ENCODE measurements at places on chromosomes 4 and X.

GRCh38 chrX:140440876-140441275, 64.0 kb downstream of the SOX3 start:
- DNase-seq, result no peak

DNA sequence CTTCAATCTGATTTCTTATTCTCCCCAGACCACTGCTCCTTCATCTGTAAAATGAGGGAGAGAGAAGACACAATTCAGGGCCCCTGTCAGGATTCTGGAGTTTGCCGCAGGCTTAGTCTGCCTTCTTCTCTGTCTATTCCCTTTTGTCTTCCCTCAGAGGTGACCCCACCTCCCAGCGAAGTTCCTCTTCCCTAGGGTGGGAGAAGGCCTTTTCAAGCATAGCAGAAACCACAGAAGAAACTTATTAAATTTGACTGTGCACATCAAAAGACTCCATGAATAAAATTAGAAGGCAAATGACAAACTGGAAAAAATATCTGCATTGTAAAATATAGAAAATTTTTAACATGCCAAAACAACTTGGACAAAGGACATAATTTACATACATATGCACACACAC, 148.8 kb downstream of the HNRNPD start:
- no peak for DNase-seq

GRCh38 chr4:85728464-85728863, 253.5 kb downstream of the ARHGAP24 start:
- DNase-seq, result no peak

DNA sequence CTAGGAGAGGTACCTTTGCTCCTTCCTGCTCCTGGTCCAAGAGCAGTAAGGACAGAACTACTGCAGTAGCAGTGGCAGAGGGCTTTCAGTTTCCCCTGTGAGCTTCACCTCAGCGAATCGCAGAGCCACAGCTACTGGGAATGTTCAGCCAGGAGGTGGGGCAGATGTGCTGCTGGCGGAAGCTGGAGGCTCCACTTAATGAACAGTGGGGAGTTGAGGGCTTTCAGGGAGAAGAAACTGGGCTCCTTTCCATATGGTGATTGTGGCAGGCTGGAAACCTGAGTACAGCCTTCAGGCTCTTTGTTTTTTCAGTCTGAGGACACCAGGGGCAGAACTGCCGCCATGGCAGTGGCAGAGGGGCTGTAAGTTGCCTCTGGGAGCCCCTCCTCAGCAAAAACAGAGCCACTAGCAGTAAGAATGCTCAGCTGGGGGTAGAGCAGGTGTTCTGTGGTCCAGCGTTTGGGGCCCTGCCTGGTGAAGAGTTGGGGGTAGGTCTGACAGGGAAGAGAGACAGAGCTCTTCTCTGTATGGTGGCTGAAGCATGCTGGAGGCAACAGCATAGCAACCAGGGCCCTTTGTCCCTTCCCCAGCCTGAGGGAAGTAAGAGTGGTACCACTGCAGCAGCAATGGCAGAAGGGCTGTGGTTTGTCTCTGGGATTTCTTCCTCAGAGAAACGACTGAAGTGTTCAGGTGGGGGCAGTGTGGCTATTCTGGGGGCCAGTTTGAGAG, 106.0 kb upstream of the GRXCR1 start:
- DNase-seq, result no peak

- DNase-seq, result no peak
Measured at GRCh38 chr4:185396724-185397385, at the start of gene ANKRD37. Gene ANKRD37, plus strand, starts transcription at chr4:185396841. Its CDS starts 83 bp downstream, at chr4:185396924.

GRCh38 chr4:80611678-80611979, 276.1 kb downstream of the CFAP299 start:
- no peak for DNase-seq

GRCh38 chr4:159395693-159396092, 292.8 kb downstream of the RAPGEF2 start:
- no peak for DNase-seq

- no peak for DNase-seq
Measured at GRCh38 chr4:97593248-97593647, 550.0 kb downstream of the STPG2 start.

- no peak for DNase-seq
Measured at GRCh38 chrX:38336538-38337240, 9.4 kb upstream of the RPGR start.

- DNase-seq, result no peak
Measured at GRCh38 chr4:156634612-156635011, 337.0 kb downstream of the PDGFC start.

- no peak for DNase-seq
Measured at GRCh38 chr4:121927948-121928347, 23.9 kb downstream of the TRPC3 start.

DNA sequence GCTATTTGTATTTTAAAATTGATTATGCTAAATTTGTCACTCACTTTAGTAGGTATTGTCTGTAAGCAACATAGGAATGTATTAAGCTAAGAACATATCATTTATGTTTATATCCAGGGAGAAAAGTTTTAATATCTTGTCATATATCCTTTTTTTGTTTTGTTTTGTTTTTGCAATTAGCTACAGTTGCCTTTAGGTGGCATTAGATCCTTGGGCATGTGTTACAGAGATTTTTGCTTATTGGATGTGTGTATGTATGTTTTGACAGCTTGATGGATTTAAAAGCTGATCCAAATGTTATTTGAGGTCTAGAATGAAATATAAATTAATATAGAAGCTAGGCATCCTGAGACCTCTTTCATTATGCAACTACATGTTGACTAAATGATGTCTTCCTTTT, 36.1 kb upstream of the OTUD4 start:
- peak; percentile 13 for DNase-seq

DNA sequence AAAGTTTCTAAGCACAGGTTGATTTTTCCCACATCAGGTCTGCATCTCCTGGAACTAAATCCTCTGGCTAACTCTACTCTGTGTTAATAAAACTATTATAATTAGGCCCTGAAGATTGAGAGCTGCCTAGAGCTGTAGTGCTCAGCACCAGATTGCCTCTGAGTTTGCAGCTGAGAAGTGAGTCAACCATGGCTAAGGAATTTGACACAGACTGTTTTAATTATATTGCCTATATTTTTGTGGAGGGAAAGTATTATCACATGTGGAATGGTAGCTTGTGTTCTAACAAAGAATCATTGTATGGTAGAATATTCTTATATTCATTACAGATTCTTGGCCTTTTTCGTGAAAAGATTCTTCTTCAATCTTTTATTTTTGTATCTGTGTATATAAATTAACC, 1907.6 kb upstream of the TENM3 start:
- no peak for DNase-seq

GRCh38 chr4:16027626-16028025, 56.2 kb downstream of the PROM1 start:
- DNase-seq, result no peak

- no peak for DNase-seq
Measured at GRCh38 chr4:83522239-83522638, 13.7 kb upstream of the GPAT3 start.

DNA sequence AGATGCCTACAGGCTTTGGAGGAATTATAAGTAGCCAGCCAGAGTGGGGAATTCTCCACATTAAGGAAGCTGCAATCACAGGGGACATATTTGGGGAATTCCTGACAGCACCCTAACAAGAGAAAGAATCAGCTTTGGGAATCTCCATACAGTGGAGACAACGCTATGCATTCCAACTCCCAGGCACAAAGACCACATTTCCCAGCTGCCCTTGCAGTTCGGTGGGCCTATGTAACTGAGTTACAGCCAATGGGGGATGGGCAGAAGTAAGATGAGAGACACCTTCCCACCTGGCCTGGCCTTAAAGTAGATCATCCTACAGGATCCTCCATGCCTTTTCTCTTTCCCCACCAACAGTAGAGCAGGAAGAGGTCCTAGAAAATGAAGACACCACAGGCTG, 43.4 kb upstream of the CCKAR start:
- no peak for DNase-seq

GRCh38 chr4:164894702-164895101, 17.7 kb downstream of the APELA start:
- DNase-seq, result no peak

- DNase-seq, result no peak
Measured at GRCh38 chr4:99863804-99864203, 30.4 kb downstream of the LAMTOR3 start.

GRCh38 chrX:9539605-9540387, 74.9 kb downstream of the TBL1X start:
- no peak for DNase-seq

DNA sequence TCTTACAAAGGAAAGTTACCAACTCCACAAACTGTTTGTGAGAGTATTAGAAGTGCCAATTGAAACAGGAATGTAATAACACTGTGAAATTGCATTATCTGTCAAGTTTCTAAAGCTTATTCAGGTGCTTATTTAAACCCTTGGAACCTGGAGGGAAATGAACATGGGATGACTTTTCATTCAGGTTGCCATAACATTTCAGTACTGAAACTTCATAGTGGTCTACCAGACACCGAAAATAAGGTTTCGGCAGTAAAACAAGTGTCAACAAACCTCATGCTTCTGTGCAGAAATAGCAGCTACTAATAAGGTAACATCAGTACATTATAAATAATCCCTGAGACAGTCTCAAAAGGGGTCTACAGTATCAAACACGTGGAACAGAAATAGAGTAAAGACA, 890.7 kb upstream of the INTU start:
- no peak for DNase-seq

DNA sequence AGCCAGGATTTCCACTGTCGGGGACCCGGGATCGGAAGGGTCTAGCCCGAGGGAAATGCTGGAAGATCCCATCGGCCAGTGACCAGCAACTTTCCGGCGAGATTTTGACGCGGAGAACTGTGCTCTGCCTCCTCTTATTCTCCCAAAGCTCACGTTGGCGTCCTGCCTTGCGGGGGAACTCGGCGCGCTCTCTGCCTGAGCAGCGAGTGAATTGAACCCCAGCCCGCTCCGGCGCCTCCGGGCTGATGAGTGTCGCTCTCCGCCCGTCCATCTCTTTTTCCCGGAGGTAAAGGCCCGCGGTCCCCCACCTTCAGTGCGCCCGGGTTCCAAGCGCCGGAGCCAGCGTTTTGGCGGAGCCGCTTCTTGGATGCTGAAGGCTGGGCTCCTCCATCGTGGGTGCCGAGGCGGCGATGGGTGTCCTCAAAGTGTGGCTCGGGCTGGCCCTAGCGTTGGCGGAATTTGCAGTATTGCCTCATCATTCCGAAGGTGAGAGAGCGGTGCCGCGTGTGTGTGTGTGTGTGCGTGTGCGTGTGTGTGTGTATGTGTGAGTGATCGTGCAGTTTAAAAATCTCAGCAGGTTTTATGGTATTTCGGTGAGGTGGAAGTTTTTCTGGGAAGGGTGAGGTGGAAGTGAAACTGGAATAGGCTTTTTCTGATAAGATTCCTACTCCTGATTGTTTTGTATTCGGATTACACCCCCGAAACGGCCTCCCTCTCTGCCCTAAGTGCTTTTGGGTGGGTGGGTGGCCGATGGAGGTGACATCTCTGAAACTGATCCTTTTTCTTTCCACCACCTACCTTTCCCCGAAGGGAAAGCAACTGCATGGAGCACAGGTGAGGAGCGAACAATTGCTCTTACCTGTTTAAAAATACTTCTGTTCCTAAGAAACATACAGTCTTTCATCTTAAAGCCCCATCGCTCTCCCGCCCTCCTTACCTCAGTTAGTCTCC, 752 bp downstream of the FRAS1 start:
- DNase-seq, result no peak

Data from AG09309 (cell line).